ENCODE measurements at places on chromosomes 3 and 15.

DNA sequence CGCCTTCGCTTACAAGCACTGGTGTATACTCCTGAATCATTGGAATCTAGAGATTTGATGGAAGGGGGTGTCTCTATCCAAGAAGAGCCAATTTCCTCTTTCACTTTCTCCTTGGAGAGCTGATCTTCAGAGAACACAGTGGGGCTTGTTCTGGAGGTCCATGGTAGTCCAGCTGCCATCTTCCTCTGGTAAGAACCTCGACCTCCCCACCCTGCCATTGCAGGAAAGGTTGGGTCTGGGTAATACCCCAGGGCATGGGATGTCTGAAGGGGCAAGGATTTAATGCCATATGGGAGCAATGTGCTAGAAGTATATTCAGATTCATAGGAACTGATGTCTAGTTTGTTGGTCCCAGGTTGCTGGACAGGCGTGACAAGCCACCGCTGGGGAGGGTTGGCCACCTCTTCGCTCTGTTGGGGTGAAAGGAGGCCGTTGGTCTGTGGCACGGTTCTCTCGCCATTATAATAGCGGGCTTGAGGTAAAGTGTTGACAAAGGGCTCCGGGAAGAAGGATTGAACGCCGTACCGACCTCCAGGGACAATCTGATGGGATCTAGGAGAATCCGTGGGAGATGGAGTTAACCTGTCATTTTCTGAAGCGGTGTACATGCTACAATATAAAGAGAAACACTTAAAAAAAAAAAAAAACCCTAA, 4.8 kb downstream of the EOMES start:
- DNase-seq, result no peak

DNA sequence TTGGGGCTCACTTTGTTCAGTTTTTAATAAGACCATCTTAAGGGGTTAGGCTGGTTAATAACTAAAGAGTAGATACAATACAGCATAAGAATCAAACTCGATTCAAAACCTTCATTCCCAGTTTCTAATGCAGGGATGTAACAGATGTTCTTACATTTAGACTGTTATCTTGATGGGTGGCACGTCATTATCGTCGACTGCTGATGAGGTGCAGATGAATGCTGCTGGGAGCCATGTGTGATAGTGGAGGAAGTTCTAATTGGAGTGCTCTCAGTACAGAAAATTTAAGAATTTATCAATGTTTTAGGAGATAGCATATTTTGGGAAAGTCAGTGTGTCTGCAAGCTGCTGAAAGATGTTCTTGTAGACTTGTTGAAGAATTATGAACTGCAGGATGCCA, 331.5 kb downstream of the PTPRG start:
- no peak for DNase-seq

GRCh38 chr3:50137531-50137930, 17.6 kb upstream of the SEMA3F start:
- no peak for DNase-seq

GRCh38 chr3:188635258-188636042, 481.5 kb downstream of the LPP start:
- no peak for DNase-seq

DNA sequence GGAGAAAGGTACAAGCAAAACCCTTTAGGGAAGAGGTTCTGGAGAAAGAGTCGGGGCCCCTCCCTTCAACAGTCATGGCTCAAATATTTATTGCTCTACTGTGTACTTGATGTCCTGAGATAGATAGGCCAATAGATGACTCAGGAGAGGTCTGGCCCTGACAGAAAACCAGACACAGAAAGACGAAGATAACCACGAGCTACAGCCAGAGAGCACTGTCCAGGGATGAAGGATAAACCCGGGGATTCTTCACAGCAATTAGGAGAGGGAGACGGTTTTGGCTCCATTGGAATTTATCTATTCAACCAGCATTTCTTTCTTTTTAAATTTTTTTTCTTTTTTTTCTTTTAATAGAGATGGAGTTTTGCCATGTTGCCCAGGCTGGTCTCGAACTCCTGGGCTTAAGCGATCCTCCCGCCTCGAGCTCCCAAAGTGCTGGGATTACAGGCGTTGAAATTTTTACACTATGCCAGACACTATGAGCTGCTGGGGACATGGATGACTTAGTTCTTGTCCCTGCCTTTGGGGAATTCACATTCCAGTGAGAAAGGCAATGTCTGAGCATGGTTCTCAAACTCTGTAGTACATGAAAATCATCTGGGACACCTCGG, 4.6 kb upstream of the CIDEC start:
- DNase-seq, result no peak

- peak; percentile 98 for DNase-seq
Measured at GRCh38 chr3:127672429-127673190, at the start of gene ABTB1. Gene ABTB1, plus strand, starts transcription at chr3:127672952. Its CDS starts 74 bp downstream, at chr3:127673026.

DNA sequence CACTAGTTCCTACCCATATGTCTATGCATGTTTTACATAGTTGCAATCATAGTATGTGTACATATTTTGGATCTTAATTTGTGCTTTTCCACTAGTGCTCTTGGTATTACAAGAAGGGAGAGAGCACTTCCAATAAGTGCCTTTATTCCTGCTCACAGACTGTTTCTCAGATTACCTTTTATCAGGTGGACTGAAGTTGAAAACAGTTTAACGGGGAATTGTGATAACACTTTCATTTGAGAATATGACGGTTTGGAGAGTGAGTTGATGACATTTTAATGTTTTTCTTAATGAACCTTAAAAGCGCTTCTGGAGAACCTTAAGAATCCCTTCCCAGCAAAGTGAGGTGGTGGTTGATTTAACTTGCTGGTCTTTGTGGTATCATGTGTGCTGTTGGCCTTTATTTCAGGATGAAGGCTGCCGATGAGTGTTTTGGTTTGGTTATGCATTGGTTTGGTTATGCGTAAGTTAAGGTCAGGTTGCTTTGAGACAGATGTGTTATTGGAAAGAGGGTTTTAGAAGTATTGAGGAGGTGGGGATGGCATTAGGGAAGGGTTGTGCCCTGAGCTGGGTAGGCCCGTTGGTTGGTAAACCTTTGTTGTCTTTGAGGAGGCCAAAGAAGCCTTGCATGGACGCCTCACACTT, 2.8 kb downstream of the EDEM1 start:
- DNase-seq, result no peak

GRCh38 chr3:58188173-58188564, 22.6 kb downstream of the DNASE1L3 start:
- no peak for DNase-seq

DNA sequence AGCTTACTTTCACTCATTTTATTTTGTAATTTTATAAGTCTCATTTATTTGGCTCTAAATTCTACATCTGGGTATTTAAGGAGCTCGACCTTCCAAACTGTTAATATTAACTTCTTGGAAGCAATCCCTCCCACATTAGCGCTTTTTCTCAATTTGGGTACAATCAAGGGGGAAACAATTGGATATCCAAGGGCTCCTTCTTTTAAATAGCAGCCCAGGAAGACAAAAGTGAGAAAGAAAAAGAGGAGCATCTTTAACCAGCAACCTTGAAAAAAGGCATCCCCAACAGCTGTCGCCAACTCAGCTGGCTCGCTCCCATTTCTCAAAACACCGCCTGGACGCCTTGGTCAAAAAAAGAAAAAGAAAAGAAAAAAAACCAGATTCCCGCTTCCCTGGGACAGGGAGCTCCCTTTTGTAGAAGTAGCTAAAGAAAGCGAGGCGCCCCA, 873 bp downstream of the C3orf70 start:
- DNase-seq, result no peak

- no peak for DNase-seq
Measured at GRCh38 chr3:119883461-119884160, 101.7 kb downstream of the NR1I2 start.

- no peak for DNase-seq
Measured at GRCh38 chr15:96416934-96417759, 86.6 kb downstream of the NR2F2 start.

GRCh38 chr15:94029495-94029894, 201.9 kb upstream of the MCTP2 start:
- no peak for DNase-seq

GRCh38 chr3:111385971-111386495, 156.0 kb upstream of the CD96 start:
- no peak for DNase-seq

DNA sequence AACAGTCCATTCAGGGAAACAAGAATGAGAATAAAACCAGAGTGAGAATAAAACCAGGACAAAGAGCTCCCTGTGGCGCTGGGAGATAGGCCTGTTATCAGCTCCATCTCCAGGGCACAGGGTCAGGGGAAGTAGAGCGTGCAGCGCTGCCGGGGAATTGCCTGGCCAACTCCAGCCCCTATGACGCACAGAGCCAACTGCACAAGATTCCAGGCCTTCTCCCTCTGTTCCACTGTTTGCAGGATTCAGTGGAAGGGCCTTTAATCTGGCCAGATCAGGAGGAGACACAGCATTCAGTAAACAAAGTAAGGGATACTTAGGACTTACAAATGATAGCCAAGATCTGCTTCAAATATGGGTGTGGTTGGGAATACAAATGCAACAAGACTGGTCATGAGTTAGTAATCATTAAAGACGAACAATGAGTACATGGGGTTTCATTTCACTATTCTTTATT, 49.4 kb downstream of the ITGB5 start:
- DNase-seq, result no peak

- no peak for DNase-seq
Measured at GRCh38 chr15:44163370-44163769, 31.7 kb downstream of the FRMD5 start.

DNA sequence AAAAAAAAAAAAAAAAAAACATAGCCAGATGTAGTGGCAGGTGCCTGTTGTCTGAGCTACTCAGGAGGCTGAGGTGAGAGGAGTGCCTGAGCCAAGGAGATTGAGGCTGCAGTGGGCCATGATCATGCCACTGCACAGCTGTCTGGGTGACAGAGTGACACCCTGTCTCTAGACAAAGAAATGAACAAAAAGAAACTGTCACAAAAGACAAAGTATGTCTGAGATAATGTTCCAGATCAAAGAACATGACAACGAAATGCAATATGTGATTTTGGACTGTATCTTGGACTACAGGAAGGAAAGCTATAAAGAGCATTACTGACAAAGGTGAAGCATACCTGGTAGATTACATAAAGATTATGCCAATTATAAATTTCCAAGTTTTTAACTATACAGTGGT, 862.8 kb downstream of the ROBO2 start:
- no peak for DNase-seq

DNA sequence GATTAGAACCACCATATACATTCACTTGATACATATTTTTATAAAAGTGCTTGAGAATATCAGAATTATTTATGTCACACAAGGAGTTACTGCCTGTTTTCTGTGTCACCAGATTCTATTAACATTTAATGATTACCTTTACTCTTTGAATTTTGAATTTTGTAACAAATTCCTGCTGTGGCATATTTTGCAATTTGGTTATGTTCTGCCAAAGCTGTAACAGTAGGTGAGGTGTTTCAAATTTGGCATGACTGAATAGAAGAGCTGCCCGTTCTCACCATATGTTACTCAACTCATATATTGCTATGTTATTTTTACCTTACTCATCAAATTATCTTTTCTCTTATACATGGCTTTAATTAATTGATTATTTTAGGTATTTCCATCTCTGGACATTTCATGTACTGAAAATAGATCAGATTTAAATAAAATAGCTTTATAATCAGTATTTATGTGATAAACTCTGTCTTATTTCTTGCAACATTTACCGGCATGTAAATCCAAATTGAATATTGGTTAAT, 18.9 kb downstream of the PML start:
- DNase-seq, result no peak

DNA sequence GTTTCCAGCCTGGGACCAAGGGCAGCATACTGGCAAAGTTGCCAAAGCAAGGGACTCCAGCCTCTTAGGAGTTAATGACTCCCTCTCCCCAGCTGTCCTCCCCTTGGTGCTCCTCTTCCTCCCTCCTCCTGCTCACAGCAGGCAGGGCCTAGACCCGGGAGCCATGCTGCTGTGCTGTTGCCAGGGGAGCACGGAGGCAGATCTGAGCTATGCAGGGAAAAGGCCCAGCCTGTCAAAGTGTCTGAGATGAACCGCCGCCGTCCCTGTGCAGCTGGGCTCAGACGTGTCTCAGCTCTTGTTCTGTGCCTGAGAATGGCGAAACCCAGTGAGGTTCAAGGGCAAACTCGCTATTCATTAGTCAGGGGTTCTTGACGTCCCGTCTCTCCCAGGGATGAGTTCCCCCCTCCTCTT, 60.8 kb upstream of the POLG start:
- no peak for DNase-seq

- no peak for DNase-seq
Measured at GRCh38 chr15:83209333-83209732, 1.7 kb upstream of the HDGFL3 start.

DNA sequence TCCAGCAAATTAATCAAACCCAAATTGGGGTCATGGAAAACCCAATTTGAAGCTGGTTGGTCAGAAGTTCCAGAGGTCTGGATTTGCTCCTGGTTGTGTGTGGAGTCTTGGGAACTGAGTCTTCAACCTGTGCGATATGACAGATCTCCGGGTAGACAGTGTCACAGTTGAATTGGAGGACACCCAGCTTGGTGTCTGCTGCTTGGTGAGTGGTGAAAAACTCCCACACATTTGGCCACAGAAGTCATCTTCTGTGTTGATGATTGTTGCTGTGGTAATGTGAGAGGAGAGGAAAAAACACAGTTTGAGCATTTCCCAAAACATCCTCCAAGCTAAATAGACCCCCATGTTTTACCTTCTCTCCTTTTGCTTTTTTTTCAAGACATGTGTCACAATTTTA, 218.1 kb downstream of the TP63 start:
- no peak for DNase-seq

DNA sequence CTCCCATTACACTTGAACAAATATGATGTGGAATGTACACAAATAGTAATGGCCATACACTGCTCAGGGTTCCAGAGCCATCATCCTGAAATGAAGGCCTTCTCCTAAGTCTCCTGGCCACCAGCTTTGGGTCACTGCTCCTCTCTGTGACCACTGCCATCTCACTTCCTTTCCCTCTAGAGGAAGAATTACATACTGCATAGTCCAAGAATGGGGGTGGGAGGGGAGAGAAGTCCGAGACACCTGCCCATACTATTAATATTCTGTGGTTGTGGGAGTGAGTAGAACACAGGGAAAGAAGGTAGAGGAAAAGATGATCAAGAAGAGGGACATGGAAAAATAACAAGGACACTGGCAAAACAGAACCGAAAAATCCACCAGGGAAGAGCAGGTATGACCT, 20.6 kb downstream of the ETV5 start:
- no peak for DNase-seq

- DNase-seq, result no peak
Measured at GRCh38 chr3:101940521-101941317, 91.4 kb downstream of the NFKBIZ start.

DNA sequence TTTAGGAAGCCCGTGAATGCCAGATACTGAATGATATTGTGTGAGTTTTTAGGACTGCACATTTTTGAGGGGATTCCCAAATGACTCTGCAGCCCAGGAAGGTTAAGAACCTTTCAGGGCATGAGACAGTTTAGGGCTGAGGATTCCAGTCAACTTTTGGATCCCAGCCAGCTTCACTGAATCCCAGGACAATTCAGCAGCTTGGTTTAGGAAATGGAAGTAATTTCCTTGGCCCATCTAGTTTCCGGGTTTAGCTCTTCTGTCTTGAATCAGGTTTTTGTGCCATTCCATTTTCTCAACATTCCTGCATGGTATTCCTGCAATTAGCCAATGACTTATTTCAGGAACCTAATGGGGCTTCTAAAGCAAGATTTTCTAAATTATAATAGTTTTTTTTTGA, 253.9 kb downstream of the LSAMP start:
- no peak for DNase-seq

Data from GM13976 (cell line).